CD4-positive, alpha-beta T cell treated with Interleukin-2 at 100 ng/mL for 4 hours (primary cell): ENCODE measurements at places on chromosomes 7 and 10.

GRCh38 chr7:99020413-99020715 is 123.5 kb downstream of the SMURF1 start:
- no peak for DNase-seq

DNA sequence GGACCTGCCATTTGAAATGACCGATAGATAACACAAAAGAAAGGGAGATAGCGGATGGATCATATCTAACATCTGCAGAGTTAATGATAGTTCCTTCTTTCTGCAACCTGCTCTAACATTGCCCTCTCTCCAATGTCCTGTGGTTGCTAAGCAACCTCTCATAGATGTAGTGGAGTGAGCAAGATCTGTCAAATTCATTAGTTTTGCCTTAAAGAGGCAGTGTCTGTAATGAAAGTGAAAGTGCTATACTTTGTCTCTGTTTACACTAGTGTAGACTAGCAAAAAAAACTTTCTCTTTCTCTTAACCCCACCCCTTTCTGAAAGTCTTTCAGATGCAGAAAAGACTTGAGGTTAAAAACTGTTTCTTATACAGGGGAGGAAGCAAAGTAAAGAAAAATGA is 1196.9 kb downstream of the SORCS3 start:
- peak; percentile 20 for DNase-seq

DNA sequence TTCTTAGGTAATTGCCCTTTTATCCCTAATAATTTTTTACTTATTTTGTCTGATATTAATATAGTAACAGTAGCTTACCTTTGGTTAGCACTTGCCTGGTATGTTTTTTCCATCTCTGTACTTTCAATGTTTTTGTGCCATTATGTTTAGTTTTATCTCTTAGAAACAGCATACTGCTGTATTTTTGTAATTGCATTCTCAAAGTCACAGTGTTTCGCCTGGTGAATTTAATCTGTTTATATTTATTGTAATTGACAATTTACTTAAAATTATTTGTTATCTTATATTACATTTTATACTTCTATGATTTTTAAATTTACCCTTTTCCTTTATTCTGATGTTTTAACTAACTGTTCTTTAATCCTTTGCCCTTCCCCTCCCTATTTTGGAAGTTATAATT is 166.4 kb downstream of the RELN start:
- DNase-seq: no peak

- DNase-seq: no peak
Measured at GRCh38 chr7:79453558-79454360, at the start of gene MAGI2. Gene MAGI2 (minus strand): TSS chr7:79453667. CDS start chr7:79453320, 347 bp downstream.

GRCh38 chr10:26269754-26270153 is 53.2 kb downstream of the GAD2 start:
- no peak for DNase-seq

DNA sequence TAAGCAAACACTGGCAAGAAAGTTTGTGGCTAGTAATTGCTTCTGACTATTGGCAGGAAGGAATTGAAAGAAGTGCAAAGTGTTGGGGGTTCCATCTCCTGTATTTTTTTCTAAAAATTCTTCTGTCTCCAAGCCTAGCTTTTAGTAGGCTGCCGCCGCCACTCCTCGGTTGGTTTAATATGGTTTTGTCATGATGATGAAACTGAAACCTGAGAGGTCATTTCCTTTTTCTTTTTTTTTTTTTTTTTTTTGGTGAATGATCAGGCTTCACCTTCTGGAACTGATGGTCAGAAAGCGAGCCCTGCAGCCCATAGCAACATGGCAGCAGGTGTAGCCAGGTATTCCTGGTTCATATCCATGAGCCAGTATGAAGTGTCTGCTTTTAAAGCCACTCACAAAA is 75.3 kb upstream of the AGBL3 start:
- DNase-seq: no peak

DNA sequence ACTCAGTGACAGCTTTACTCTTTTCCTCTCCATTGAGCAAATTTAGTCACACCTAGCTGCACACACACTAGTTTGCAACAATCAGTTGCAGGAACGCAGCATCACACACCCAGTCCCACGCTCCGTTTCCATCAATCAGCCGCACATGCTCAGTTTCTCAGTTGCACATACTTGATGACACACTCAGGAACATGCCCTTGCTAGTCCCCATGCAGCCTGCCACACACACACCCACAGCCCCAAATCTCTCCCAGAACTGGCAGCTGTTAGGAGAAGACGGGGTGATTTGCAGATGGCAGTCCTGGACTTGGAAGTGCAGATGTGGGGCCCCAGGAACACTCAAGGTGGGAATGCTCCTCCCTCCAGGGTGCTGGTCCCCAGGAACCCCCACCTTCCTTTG is 7.7 kb downstream of the LBX1 start:
- no peak for DNase-seq

GRCh38 chr10:103733045-103733419 is 122.3 kb downstream of the SH3PXD2A start:
- DNase-seq: no peak

DNA sequence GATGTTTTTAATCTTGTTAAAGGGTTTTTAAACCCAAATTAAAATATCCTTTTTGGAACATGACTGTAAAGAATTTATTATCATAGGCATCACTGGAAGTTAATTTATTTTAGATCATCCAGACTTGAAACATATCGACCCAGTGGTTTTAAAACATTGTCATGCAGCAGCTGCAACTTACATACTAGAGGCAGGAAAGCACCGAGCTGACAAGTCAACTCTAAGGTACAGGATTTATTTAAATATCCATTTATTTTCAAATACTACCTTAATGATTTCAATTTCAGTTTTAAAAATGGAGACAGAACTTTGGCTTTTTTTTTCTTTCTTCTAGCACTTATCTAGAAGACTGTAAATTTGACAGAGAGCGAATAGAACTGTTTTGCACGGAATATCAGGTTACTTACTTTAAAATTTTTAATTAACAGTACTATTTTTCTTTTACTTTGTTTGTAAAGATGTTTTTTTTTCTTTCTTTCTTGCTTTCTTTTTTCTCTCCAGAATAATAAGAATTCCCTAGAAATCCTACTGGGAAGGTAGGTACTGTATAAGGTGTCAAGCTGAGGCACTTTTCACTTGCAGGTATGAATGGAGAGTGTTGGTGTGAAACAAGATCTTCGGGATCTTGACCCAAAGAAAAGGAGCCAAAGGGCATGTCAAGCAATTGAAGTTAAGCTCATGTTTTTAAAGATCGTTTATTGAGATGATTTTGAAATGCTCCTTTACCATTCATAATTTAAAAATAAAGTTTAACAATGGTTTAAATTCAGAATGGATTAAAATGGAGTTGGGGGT is 1.8 kb downstream of the COMMD3 start:
- DNase-seq: no peak

DNA sequence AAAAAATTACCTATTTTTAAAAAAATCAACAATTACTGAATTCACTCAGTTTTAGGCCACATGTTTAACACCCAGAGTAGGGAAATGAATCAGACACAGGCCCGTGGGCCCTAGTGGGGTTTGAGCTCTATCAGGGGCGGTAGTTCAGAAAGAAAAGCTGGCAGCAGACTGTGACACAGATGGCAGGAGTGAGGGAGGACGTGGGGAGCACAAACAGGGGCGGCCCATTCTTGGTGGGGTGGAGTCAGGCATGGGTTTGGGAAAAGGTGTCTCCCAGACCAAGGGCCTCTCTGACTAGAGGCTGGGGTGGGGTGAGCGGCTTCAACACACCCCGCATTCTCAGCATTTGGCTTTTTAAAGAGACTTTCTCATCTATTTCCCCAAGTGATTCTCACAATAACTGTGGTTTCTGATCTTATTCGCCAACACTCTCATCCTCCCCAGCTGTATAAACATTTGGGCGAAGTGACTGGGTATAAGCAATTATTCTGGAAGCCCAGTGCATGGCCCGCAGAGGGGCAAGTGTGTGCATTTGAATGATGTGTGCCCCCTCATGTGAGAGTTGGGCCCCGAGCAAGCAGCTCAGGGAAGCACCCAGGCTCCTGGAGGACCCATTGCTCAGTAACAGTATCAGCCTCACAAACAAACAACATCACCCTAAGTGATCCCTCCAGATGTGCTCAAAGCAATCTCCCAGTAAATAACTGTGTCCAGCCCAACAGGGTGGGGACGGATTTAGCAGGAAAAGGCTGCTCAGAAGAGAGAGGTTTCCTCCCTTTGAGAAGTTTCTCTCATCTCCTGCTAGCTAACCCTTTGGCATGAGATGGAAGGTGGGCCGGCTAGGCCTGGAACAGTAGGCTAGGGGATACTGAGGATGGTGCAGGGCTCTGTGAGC is 437.6 kb upstream of the ZMIZ1 start:
- no peak for DNase-seq

DNA sequence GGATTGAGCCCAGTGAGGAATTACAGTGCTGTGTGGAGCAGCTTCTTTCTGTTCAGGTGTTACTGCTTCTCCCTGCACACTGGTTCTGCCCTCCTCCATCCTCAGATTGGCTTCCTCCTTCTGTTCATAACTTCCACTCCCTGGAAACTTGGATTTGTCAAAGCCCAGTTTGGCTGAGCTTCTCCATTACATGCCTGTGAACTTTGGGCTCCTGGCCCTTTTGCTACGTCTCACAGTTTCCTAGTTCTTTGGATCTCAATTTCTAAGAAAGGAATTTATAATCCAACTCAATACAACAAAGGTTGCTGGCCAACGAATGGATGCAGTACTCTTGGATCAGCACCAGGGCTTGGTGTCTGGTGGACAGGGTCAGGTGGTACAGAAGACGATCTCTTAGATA is 318.1 kb downstream of the RPS24 start:
- no peak for DNase-seq

- DNase-seq: no peak
Measured at GRCh38 chr10:69234447-69234846, 14.3 kb downstream of the HKDC1 start.

- no peak for DNase-seq
Measured at GRCh38 chr10:69480068-69480412, 28.8 kb downstream of the TSPAN15 start.

GRCh38 chr7:155612658-155613057 is 31.8 kb upstream of the RBM33 start:
- DNase-seq: no peak

DNA sequence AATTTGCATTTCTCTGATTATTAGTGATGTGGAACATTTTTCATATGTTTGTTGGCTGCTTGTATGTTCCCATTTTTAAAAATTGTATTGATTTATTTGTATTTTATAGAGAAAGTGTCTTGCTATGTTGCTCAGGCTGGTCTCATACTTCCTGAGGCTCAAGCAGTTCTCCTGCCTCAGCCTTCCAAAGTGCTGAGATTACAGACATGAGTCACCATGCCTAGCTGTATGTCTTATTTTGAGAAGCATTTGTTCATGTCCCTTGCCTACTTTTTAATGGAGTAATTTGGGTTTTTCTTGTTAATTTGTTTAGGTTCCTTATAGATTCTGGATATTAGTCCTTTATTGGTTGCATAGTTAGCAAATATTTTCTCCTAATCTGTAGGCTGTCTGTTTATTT is 214.2 kb upstream of the KAT6B start:
- no peak for DNase-seq

DNA sequence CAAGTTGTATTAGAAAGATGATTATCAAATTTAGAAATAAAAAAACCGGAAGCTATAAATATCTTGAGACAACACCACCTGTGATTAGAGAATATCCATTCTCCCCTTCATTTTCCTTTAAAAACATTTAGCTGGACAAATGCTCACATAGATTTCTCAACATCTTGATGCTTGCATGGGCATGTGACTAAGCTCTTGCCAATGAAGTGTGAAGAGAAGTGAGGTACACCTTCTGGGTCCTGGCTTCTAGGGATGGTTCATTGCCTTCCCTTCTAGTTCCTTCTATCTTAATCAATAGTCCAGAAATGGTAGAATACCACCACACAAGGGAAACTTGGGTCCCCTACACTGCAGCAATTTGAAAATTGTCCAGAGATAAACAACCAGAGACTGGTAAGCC is 41.0 kb downstream of the WAPL start:
- DNase-seq: no peak

DNA sequence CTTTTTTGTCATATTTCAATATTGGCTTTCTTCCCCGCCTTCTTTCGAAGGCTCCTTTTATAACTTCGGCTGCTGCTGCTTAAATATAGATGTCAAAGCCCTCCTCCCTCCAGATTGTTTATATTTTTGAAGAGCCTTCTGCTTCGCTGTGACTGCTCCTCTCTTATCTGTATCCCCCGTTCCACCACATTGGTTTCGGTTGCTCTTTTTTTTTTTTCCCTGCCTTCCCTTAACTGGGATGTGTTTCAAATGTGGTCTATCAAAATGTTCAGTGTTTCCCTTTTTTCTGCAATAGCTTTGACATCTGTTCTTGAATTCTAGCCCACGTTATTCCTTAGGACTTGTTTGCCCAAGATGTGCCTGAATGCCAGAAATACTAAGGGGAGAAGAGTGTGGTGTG is 96.4 kb downstream of the CUX1 start:
- no peak for DNase-seq

DNA sequence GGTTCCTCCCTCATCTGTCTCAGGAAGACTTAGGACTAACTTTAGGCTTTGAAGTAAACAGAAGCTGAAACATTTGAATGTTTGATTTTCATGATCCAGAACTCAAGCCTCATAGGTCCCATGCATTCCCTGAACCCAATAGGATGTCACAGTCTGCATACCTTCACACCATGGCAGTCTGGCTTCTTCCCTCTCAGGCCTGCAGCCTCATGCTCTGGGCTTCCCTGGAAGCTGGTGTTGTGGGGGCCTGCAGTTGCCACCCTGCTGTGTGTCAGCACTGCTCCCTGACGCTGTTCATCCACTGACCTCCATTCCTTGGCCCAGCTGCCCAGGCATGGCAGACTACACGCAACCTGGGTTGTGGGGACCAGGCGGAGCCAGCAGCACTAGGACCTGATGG is 267.5 kb upstream of the KAT6B start:
- no peak for DNase-seq

- peak; percentile 44 for DNase-seq
Measured at GRCh38 chr7:134992626-134993179, 6.4 kb downstream of the AGBL3 start.

GRCh38 chr7:108038986-108039385 is 36.0 kb upstream of the LAMB1 start:
- no peak for DNase-seq

DNA sequence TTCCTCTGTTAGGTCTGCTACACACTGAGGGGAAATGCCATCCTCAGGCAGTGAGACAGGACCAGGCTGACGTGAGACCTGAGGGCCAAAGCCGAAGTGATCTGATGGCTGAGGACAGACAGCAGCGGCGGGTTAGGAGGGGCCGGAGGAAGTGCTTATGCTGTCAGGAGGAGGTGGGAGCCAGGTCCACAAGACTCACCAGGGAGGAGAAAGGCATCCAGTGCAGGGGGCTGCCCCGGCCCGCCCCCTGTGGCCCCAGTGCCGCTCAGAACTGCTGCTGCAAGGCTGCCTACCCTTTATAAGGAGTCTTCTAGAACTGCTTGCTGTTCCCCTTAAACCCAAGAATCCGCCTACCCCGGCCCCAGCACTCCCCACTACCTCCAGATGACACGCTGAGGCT is 19.8 kb downstream of the AKR1E2 start:
- no peak for DNase-seq

- no peak for DNase-seq
Measured at GRCh38 chr7:152006336-152006735, 19.1 kb upstream of the GALNT11 start.

- no peak for DNase-seq
Measured at GRCh38 chr10:49827297-49827696, 65.2 kb upstream of the OGDHL start.
